Astrocyte of the spinal cord (primary cell): ENCODE measurements at places on chromosomes 6 and 20.
A peak's percentile ranks its signal among the peaks of the same experiment; 100 is the strongest.

- no peak for DNase-seq
These were observed 91.3 kb upstream of the HEY2 start for GRCh38 chr6:125658136-125658535.

- peak; percentile 86 for DNase-seq
These were observed 31.2 kb downstream of the SRSF3 start for GRCh38 chr6:36625158-36625919.

DNA sequence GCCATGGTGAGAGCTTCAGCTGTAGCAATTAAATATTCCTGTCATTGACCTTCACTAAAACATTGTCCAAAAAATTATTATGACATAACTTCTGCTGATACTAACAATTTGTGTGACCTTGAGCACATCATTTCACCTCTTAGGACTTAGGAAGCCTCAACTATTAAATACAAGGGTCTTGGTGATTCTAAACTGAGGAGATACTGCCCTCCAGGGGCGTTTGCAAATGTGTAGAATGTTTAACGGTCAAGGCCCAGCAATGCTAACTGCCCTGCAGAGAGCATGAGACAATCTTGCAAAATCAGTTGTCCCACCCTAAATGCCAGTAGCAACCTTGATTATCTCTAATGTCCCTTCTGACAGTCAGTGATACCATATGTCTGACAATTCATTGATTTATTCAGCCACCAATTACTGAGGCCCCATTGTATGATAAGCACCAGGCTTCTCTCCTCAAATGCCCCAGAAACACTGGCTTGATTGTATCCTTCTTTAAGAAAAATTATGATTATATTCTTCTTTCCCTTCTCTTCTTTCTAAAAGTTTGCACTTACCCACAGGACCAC, 284.1 kb upstream of the PLN start:
- DNase-seq = peak; percentile 37

DNA sequence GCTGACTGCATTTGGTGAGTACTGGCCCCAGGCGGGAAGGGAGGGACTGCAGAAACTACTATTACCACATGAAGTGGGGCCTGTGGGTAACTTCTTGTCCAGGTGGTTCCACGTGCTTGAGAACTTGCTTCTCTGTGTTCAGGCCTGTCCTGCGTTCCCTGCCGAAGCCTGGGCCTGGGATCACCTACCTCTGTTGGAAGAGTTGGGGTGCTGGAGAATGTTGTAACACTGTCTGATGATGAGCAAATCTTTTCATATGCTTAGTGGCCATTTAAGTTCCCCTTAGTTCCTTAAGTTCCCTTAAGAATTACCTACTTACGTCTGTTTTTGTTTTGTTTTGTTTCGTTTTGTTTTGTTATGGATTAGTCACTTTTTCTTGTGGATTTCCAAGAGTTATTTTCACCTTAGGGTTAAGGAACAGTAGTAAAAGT, 154.4 kb downstream of the DTNBP1 start:
- DNase-seq = peak; percentile 23

DNA sequence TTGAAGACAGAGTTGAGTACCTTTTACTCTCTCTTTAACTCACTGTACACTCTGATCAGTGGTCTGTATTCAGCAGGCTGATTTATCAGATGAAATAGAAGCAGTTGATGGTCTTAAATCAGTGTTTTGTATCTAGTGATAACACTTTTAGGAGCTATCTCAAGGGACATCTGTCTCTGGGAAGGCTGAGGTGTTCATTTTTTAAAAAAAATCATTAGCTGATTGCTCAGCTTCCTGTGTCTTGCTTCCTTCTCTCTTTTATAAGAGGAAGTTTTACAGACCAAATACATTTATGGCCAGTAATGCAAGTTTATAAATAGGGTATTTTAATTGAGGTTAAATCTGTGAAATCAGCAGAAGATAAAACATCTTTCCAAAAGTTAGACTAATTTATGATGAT, 12.0 kb upstream of the CCDC170 start:
- no peak for DNase-seq

DNA sequence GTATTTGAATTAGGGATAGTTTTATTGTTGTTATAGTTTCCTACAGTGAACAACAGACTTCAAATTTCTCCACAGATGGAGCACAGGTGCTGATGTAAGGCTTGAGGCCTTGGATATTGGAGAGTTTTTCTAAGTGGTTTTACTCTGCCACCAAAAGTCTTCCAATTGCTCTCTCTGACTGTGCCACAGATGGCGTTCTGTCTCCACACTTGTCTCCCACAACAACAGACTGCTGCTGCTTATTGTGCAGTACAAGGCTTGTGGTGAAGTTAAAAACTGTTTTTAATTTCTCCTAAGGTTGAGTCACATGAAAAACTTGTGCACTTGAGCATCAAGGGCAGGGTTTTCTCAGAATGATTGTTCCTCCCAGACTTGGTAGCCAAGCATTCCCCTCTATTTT, 460.9 kb upstream of the KHDRBS2 start:
- DNase-seq = no peak

- no peak for DNase-seq
These were observed 5.2 kb upstream of the PRPH2 start for GRCh38 chr6:42727627-42728026.

DNA sequence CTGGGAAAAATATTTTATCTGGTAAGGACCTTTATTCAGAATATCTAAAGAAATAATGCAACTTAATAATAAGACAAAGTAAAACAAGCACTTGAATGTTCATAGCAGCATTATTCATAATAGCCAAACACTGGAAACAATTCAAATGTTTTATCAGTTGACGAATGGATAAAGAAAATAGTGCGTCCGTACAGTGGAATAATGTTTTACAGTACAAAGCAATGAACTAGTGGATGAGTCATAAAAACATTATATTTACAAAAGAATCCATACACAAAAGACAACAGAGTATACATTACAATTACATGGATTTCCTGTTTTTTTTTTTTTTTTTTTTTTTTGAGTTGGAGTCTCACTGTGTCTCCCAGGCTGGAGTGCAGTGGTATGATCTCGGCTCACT, 12.7 kb downstream of the SMAP1 start:
- no peak for DNase-seq

- DNase-seq = no peak
These were observed 163.3 kb downstream of the SCML4 start for GRCh38 chr6:107660839-107661238.

- no peak for DNase-seq
These were observed 859 bp upstream of the BIRC7 start for GRCh38 chr20:63234693-63235398.

- peak; percentile 50 for DNase-seq
These were observed 534 bp downstream of the KIAA1755 start for GRCh38 chr20:38260025-38260377.

GRCh38 chr20:5349448-5349847, 32.7 kb upstream of the PROKR2 start:
- no peak for DNase-seq

DNA sequence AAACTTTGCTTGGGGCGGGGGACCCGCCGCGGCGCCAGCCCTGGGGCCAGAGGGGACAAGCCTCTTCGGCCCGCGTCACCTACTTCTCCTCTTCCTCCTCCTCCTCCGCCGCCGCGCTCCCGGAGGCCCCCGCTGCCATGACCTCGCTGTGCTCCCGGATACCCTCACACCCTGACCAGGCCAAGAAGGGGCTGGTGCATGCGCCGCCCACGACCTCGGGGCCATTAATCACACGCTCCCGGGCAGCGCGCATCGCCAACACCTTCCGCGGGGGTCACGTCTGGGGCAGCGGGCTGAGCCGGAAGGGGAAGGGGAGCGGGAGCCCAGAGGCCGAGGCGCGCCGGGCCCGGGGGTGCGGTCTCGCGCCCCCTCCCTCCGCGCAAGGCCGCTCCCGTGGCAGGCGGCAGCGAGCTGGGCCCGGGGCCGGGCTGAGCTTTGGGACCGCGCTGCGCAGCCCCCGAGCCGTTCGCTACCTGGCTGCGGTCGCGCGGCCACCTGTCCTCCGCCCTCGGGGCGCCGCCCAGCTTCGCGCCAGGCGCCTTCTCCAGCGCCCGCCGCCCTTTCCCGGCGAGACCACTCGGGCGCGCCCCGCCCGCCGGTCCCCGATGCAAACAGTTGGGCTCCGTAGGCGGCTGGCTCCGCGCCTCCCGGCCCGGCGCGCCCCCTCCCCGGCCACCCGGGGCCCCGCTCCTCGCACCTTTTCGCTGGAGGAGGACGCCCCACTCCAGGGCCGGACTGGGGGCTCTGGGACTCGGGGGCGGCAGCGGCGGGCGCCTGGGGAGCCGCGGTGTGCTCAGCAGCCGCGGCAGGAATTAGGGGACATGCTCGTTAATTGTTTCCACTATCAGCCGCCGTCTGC, 575 bp upstream of the CNR1 start:
- DNase-seq = no peak

DNA sequence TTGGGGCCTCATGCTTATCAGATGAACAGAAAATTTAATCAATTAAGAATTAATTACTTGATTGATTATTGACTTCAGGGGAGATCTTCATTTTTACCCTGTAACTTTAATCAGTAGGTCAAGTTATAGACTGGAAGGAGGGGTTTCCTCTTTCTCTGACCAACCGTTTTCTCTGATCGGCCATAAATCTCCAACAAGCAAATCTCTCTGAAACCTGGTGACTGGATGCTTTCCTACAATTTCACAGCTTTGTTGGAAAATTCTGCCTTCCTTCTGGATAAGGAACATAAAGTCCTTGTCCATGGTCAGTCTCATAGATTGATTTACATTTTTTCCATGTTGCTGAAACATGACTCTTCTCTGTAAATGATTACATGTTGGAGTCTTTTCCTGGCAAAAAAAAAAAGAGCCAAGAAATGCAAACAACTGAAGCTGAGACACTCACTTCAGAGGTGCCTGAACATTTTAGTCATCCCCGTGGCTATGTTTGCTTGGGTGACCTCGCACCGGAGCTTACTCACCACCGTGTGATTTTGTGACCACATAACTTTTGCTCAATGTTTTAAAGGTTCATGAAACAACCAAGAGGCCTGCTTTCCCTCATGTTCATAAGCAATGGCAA, 31.0 kb downstream of the IRF4 start:
- DNase-seq = peak; percentile 94

DNA sequence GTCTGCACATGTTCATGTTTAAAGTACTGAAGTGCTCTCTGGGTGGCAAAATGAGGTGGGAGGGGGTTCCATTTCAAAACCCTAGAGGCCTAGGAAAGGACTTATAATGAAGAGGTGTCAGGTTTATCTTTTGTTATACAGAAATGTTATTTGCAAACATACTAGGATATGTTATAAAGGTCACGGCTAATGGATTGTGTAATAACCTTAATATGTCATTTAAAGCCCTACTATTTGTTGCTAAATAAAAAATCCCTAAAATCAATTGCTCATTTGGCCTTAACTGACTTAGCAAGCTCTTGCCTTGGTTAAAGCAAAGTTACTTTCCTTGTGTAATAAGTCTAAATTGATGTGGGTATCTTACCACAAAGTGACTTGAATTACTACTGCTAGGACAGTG, 8.8 kb downstream of the NKX2-4 start:
- DNase-seq = no peak

- no peak for DNase-seq
These were observed 300.3 kb upstream of the ID4 start for GRCh38 chr6:19536838-19537237.

DNA sequence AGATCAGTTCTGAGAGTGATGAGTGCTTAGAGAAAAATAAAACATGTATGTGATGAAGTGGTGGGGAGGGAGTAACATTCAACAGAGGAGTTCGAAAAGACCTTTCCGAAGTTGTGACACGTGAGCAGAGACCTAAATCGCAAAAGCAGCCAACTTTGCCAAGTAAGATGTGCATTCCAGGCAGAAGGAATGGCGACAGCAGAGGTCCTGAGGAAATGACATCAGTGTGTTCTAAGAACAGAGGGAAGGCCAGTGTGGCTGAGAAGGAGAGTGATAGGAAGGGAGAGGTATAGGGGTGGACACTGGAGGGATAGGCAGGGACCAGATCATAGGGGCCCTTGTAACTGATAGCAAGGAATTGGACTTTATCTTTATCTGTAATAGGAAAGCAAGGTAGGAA, 51.3 kb downstream of the ADAT2 start:
- no peak for DNase-seq

- no peak for DNase-seq
These were observed 124.9 kb downstream of the ADAT2 start for GRCh38 chr6:143325379-143326140.

DNA sequence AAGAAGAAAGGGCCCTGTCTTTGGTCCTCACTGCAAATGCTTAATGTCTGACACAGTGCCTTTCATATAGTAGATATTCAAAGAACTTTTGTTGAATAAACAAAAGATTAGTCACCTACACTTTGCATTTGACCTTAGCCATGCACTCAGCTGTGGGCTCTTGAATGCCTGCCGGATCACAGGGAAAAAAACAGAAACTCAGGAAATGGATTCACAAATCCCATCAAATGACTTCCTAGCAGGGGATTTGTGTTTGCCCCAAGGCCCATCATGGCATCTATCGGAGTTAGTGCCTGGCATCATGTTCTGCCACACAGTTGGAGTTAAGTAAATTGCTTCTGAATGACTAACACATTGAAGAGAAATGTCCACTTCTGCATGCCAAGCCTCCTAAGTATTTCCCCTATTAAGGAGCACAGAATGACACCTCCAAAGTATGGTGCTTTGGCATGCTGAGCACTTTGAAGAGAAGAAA, 72.3 kb upstream of the DST start:
- peak; percentile 91 for DNase-seq

GRCh38 chr6:52877168-52877567, 32.3 kb downstream of the GSTA3 start:
- DNase-seq = peak; percentile 92

DNA sequence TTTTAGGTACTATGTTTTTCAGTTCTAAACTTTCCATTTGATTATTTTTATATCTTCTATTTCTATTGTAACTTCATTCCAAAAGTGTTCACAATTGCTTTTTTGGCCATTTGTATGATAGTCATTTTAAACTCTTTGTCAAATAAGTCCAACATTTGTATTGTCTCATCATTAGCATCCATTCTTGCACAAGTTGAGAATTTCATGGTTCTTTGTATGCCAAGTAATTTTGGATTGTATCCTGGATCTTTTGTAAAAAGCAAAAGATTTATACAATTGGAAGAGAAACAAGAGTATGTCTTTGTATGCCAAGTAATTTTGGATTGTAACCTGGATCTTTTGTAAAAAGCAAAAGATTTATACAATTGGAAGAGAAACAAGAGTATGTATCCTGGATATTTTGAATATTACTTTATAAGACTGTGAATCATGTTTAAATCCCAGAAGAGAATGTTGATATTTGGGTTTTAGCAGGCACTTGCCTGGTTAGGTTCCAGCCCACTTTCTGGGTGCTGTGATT, 36.9 kb upstream of the NT5E start:
- DNase-seq = no peak

DNA sequence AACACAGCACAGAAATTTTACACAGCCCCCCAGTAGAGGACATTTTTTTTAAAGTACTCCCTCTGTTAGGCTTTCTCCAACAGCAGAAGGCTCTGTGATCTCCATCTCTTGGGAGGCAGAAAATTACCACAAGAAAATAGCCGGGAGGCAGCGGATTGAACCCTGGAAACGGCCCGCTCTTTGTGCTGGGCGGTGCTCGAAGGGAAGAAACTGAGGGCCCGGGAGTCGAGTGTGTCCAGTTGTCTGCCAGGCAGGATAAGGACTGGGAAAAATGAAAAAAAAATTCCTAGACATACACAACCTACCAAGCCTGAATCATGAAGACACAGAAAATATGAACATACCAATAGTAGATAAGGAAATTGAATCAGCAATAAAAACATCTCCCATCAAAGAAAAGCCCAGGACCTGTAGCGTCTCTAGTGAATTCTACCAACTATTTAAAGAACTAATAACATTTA, 31.5 kb downstream of the POM121L2 start:
- no peak for DNase-seq

GRCh38 chr6:151351146-151351700, 40.1 kb downstream of the ZBTB2 start:
- no peak for DNase-seq

- DNase-seq = no peak
These were observed 83.1 kb downstream of the KCNB1 start for GRCh38 chr20:49399329-49399728.
